Stimulated activated CD4-positive, alpha-beta T cell treated with anti-CD3 and anti-CD28 coated beads, Interleukin-1b, Interleukin-23, amount 100 ng/mL, for 1 hour (primary cell): ENCODE measurements at places on chromosomes 2 and 18.

- DNase-seq: no peak
These were observed 207.5 kb downstream of the SPP2 start for GRCh38 chr2:234257859-234258561.

DNA sequence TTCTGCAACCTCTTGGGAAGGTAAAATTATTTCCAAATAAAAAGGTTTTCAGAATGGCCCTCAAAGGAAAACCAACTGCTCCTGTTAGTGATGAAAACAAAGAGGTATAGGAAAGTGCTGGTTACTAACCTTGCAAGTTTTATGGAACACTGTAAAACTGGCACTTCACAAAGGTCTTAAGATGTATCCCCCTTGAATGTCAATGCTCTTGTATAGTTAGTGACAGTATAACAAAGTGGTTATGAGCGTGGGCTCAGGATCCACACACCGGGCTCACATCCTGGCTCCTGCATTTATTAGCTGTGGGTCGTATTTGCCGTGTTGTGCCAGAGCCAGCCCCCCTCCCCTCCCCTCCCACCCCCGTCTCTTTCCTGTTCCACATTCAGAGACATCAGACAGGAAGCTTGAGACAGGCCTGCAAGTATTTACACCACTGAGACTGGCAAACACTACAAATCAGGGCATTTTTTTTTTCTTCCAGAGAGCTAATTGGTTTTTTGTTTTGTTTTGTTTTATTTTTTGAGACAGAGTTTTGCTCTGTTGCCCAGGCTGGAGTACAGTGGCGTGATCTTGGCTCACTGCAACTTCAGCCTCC is 9.2 kb upstream of the DNPEP start:
- DNase-seq: no peak

GRCh38 chr2:149739883-149740265 is 152.3 kb upstream of the MMADHC start:
- DNase-seq: no peak

DNA sequence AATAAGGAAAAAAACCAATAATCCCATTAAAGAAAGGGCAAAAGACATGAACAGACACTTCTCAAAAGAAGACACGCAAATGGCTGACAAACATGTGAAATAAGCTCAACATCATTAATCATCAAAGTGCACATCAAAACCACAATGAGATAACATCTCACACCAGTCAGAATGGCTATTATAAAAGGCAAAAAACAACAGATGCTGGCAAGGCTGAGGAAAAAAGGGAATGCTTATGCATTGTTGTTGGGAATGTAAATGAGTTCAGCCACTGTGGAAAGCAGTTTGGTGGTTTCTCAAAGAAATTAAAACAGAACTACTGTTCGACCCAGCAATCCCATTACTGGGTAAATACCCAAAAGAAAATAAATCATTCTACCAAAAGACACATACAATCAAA is 285.6 kb downstream of the NR4A2 start:
- DNase-seq: no peak

- DNase-seq: no peak
These were observed 113.8 kb downstream of the CTAGE1 start for GRCh38 chr18:22303927-22304326.

GRCh38 chr2:68774569-68775271 is 40.1 kb downstream of the ARHGAP25 start:
- no peak for DNase-seq
